ENCODE measurements at places on chromosomes 11 and 22. TPM values are rescaled to one million over a fixed set of nuclear protein-coding genes. Genes with fewer than 3 reads are reported as not detected.

DNA sequence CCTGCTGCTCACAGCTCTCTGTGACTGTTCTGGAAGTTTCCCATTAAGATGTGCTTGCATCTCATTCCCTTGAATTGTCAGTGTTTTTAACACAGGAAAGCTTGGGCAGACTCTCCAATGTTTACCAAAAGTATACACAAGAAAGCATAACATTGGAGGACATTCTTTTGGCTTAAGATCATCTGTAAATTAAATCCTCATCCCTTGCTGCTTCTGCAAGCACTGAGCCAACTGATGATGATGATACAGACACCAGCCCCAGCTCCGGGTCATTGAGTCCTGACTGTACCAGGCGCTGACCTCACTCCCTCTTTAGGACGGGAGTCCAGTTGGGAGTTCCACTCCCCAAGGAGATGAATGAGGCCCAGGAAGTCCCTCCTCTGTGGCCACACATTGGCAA is 23.8 kb downstream of the CD82 start:
- no peak for DNase-seq

DNA sequence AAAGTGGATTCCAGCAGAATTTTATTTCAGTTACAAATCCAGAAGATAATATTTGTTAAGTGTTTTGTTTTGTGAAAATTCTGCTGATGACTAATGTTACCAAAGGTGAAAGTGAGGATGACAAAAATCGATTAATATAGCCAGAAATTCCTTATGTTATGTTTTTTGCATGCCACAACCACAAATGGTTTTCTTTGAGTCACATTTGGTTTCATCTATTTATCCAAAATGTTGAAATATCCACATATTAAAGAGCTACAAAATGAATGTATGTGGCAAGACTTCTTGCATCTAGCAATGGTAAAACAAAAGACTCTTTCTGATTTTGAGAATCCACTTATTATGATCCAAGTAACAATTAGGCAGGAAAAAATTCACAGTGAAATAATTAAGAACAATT is 150.1 kb upstream of the LRRC4C start:
- DNase-seq = no peak

- no peak for DNase-seq
These were observed 35.1 kb upstream of the SUSD2 start for GRCh38 chr22:24146194-24146616.

- no peak for DNase-seq
These were observed 54.1 kb downstream of the RELT start for GRCh38 chr11:73430326-73430725.

FGF4 gene
- total RNA-seq = not detected

GAS2 gene
- 8.3 TPM for total RNA-seq

POU2AF2 gene
- total RNA-seq = not detected

DNA sequence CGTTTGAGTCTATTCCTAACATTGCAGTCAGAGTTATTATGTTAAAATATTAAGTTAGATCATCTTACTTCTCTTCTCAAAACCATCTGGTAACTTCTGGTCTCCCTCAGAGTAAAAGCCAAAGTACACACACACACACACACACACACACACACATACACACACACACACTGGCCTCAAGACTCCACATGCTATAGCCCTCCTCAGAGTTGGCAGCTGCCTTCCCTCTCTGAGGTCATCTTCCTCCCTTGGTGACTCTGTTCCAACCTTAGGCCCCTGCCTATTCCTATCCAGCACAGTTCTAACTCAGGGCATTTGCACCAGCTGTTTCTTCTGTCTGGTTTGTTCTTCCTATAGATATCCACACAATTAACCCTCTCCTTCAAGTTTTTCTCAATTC is 272.0 kb upstream of the SESN3 start:
- DNase-seq = no peak

IL17REL gene
- total RNA-seq = 0.27 TPM

DNA sequence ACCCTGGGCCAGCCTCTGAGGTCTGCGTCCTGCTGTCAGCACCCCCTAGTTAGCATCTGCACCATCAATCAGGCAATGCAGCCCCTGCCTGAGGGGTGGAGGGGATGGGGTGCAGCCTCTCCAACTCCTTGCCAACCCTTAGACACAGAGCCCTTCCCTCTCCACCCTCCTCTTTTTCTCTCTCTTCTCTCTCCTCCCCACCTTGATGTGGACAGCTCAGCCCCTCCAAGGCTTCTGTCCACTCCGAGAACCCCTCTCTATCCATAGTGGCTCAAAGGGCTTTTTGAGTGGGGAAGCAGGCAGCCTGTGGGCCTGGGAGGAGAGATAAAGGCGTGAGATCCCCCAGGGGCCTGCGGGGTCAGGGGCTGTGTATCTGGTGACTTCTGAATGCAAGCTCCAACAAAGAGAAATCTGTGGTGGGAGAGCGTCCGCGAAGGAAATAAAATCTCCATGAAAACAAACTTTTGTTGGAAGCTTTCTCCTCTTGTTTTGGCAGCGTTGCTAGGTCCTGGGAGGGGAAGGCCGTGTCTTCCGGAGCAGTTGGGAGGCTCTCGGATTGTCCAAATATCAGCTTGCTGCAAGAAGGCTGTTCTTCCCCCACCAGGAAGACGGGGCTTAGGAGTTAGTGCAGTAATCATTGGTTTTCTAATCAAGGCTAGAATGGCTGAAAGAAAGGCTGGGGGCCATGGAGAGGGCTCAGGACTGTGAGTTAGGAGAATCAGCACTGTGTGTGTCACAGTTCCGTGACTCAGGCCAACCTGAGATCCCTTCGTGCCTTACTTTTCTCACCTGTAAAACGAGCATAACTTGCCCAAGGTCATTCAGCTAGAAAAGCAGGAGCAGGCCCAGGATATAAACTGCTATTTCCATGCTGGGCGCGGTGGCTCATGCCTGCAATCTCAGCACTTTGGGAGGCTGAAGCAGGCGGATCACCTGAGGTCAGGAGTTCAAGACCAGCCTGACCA is 50.3 kb downstream of the PKNOX2 start:
- no peak for DNase-seq

- DNase-seq = no peak
These were observed 53.4 kb downstream of the NCAPD3 start for GRCh38 chr11:134170177-134170918.

DNA sequence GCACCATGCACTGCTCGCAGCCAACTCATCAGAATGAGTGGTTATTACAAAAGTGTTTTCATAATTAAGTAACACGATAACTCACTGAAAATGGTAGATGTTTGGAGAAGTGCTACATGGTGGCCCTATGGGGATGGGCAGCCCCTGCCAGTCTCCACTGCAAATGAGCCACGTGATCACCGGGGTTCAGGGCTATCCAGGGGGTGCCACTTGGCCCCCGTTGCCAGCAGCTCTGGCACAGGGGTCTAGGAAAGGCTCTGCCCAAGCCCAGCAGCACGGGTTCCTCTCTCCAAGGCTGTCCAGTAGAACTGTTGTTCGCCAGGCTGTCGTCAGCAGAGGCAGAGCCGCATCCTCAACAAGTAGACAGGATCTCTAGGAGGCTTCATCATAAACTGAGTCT is 382.1 kb upstream of the B3GAT1 start:
- DNase-seq = no peak

EMID1 gene
- total RNA-seq = 8.0 TPM

GRCh38 chr11:29485641-29486040 is 531.2 kb downstream of the KCNA4 start:
- no peak for DNase-seq

OR4C3 gene
- total RNA-seq = not detected

- DNase-seq = no peak
These were observed 10.6 kb downstream of the MYH9 start for GRCh38 chr22:36377022-36377631.

DDIAS gene
- total RNA-seq = 4.1 TPM

DNA sequence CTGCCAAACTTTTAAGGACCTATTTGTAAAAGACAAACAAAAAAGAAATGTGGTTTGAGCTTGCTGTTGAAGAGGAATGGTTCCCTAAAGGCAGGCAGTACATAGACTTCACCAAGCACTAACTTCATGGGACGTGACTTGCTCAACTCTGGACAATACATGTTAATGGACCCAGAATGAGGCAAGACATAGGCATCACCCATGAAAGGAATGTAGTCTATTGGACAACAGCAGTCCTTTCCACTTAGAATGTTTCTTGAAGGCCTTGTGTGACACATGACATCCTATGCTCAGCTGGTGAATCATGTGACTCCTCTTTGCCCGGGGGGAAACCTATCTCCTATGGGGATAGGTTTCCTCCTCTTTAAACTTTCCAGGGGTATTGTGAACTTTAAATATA is 246.4 kb upstream of the BLID start:
- no peak for DNase-seq

GRCh38 chr22:35921044-35921443 is 107.6 kb downstream of the RBFOX2 start:
- DNase-seq = no peak

DNA sequence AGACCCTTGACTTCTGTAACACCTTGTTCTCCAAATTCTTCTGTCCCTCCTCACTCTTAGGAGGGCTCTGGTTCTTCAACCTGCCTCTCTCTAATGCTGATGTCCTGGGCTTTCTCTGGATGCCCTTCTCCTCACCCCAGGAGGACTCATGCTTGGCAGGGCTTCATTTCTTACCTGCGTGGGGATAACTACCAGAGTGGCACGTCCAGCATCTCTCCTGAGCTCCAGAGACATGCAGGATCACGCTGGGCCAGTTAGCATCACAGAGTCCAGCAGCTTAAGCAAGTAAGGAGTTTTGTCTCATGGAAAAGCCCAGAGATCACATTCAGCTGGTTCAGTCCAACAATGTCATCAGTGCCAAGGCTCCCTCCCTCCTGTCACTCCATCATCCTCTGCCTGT is 36.4 kb downstream of the RTL6 start:
- DNase-seq = no peak

RBMXL2 gene
- total RNA-seq = 0.64 TPM

SEPTIN3 gene
- total RNA-seq = 126 TPM

DNA sequence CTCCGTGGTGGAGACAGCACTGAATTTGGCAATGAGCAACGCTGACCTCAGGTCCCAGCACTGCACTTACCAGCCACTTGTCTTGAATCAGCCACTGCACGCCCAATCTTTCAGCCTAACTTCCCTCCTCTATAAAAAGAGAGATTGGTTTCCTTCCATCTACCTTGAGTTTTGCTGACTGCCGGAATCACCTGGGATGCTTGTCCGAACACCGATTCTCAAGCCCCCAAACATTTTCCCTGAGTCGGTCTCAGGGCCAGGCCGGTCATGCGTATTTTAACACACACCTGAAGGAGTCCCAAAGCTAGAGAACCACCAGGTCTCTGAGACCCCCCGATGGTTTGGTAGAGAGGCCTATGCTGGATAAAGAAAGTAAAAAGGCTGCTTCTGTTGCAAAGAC is 131.5 kb downstream of the SPATA19 start:
- DNase-seq = no peak

DNA sequence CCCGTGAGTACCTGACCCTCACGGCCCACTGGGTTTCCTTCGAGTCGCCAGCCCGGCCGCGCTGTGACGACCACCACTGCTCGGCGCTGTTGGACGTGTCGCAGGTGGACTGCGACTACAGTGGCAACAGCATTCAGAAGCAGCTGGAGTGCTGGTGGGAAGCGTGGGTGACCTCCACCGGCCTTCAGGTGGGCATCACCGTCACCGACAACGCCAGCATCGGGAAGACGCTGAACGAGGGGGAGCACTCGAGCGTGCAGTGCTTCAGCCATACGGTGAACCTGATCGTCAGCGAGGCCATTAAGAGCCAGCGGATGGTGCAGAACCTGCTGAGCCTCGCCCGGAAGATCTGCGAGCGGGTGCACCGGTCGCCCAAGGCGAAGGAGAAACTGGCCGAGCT is 32.2 kb downstream of the ZBED4 start:
- no peak for DNase-seq

AIFM3 gene
- total RNA-seq = 6.4 TPM

CADM1 gene
- 147 TPM for total RNA-seq

PLXNB2 gene
- total RNA-seq = 102 TPM

CDKN1C gene
- total RNA-seq = 21.8 TPM

- no peak for DNase-seq
These were observed 24.6 kb upstream of the RTL6 start for GRCh38 chr22:44522526-44523170.

Data from cerebellum (tissue), 4 donors.